ENCODE measurements at places on chromosomes 7 and 10. TPM values are rescaled to one million over a fixed set of nuclear protein-coding genes. Genes with fewer than 3 reads are reported as not detected.
A peak's percentile ranks its signal among the peaks of the same experiment; 100 is the strongest.

Gene PTPRZ1
- total RNA-seq = not detected

DNA sequence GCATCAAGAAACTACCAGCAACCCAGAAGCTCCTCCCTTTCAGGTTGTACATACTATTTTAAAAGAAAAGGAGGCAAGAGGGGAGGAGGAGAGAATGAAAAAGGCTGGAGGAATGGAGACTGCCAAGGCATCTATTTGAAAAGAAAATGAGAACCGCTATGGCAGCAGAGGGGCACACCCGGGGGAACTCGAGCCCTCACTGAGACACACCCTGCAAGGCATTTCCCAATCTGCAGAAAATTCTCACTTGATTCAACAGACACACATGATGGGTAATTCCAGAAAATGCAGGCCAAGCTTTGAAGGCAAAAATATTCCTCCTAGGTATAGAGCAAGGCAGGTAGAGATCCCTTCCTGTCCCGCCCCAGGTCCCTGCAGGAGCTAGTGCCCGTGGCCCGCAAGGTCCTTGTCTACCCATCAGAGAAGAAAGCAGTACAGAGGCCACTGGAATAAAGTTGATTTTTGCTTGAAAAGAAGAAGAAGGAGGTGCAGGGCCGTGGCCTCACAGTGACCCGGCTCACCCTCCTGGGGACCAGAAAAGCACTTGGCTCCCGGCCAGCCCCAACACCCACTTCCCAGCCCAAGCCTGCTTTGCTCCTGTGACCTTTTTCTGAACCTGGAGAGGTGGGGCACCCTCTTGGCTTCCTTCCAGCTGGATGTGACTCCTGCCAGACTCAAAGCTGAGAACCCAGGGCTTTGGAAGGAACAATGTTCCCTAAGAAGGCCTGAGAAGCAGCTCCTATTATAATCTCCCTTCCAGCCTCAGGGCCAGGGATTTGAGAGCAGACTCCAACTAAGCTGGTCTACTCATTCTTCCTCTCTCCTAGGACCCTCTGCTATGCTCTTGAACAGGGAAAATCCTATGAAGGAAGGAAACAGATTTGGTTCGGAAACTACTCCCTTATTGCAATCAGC, 6.2 kb upstream of the PIK3CG start:
- DNase-seq = peak; percentile 24

- DNase-seq = no peak
Measured at GRCh38 chr10:19626156-19626555, 190.1 kb upstream of the PLXDC2 start.

DNA sequence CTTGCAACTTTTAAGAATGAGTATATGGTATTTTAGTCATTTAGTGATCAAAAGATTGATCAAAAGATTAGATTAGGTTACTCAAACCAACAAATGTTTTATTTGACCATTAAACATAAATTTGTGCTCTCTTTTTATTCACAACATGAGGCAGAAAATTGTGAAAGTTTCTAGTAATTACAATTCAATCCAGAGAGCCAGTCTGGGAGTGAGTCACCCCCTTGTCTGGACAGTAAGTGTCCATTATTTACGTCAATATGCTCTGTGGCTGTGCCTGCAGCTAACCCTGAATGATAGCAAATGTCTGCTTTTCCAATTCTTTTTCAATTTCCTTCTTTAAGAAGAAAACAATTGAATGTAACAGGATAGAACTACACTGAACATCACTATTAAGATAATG, 27.9 kb downstream of the GNG11 start:
- DNase-seq = peak; percentile 8

- no peak for DNase-seq
Measured at GRCh38 chr7:522071-522950, 2.7 kb upstream of the PDGFA start.

DNA sequence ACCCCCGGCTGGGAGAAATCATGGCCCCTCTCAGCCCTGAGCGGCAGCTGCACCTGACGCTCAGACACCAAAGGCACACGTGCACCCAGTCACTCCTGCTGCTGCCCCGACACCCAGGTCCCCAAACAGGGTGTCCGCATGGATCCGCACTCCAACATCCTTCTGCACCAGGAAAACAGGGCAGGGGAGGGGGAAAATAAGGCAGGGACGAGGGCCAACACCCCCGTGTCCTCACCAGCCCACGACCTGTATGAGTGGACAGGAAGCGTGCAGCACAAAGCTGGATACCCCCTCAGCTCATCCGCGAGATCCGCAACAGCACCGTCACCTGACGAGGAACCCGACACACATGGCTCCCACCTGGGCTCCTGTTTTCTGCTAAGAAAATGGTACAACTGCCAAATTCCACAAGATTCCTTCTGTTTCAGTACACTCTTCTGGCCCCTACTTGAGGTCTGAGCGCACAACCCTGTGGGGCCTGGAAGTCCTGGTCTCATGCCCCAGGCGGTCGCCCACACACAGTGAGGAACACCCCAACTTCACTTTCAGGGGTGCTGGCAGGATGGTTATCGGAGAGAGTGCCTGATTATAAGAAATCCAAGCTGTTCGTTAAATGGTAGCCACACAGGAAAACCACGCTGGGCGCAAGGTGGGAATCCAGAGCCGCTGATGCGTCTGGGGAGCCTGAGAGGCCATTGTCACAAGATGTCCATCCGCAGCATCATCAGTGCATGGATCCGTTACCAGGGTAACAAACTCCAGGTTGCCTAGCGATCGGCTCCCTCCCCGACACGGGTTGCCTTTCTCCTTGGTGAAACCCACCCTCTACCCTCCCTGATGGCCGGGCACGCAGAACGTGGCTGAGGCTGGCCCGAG, 63.6 kb downstream of the ZRANB1 start:
- no peak for DNase-seq

DNA sequence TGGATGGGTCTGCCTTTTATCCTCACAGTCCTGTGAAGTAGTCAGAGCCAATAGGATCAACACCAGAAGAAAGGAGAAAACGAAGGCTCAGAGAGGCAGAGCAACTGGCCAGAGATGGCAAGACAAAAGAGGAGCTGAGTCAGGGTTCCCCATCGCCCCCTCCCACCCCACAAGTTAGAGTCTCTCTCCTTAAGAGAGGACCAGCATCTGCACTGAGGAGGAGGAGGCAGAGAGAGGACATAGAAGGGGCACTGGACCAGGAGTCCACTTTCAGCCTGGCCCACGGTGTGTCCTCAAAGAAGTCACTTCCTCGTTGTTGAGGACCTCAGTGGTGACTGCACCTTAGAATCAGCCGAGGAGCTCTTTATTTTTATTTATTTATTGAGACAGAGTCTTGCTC, 11.6 kb downstream of the SPOCK2 start:
- DNase-seq = no peak

DNA sequence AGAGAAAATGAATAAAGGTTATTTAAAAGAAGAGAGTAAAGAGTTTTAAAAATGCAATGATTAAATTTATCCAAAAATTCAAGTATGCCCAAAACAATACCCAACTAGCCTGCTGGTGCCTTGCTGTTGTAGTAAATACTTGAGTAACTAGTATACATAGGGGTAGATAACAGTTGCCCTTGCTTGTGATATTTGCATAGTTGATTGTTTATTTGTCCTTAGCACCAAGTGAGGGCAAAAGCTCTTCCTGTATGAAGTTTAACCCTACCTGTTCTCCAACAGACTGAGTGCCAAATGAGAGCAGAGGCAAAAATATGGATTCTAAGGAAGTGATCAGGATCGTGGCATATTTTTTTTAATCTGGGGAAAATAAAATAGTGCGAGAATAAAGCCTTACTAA, 85.0 kb downstream of the PTN start:
- no peak for DNase-seq

GRCh38 chr7:79837915-79838314, 296.7 kb upstream of the GNAI1 start:
- DNase-seq = no peak

DNA sequence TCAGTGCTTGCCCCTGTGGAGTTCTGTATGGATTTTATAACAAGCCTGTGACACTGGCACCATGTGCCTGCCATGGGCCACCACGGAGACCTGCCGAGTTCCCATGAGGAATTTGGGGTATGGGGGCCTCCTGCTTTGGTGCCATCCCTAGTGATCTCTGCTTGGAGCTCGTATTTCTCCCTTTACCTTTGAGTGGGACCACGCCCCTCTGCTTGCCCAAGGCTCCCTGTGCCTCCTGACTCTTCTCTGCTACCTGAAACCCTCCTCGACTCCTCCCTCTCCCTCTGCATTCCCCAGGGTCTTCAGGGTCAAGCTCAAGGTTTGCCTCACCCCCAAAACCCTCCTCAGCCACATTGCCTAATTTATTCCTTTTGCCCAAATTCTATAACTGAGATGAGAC, 225.0 kb downstream of the BUB3 start:
- DNase-seq = no peak

DNA sequence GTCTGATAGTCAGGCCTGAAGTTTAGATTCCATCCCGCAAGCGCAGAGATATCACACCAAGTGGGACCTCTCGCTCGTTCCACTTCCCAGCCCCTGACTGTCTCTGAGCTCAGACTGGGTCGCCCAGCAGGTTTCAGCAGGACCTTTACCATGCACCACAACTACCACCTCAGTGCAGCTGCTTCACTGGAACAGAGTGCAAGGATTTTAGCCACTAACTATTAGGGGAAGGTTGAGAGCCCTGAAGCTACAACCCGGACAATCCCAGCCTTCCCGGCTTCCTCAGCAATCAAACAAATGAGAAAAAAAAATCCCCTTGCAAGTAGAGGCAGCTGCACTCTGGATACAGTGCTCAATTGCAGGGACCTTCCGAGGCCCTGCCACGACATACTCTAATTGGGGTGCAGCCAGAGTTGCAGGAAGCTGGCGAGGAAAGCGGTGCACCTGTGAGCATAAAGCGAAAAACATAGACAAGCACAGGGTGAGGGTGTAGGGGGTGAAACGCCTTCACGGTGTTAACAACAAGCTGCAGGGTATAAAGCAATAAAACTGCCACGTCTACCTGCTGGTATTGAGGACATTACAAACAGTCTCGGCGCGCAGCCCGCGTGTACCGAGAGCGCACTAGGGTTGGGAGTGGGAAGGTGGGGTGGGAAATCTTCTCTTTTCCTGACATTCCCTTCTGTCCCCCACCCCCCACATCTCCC, 2.6 kb upstream of the DLX6 start:
- DNase-seq = no peak

Gene TMEM196
- total RNA-seq = not detected

DNA sequence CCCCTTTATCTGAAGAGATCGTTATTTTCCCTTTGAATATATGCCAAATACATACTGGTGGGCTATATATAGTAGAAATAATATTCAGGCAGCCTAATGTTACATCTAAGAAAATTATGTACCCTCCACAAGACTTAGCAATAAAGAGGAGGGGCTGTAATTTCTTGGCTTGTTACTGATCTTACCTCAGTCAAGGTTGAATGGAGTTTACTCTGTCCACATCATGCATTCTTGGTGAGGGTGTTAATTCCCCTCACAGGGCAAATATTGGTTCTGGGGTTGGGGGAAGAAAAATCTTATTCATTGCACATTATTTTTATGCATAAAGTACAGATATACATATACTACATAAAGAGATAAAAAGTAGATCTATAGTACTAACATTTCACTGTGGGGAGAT, 145.8 kb upstream of the ANK3 start:
- no peak for DNase-seq

Gene JAKMIP3
- total RNA-seq = 0.99 TPM

- DNase-seq = no peak
Measured at GRCh38 chr7:76020031-76020714, 25.8 kb upstream of the TMEM120A start.

- no peak for DNase-seq
Measured at GRCh38 chr10:117734731-117735405, 192.3 kb downstream of the EMX2 start.

DNA sequence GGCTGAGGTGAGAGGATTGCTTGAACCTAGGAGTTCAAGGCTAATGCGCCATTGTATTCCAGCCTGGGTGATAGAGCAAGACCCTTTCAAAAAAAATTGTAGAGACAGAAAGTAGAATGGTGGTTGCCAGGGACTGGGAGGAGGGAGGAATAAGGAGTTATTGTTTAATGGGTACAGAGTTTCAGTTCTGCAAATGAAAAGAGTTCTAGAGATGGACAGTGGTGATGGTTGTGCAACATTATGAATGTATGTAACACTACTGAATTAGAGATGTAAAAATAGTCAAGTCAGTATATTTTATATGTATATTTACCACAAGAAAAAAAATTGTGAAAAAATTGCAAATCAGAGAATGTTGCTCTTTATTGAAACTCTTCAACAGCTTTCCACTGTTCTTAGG, 266.5 kb upstream of the NPY start:
- DNase-seq = no peak

Gene CHST12
- total RNA-seq = 6.2 TPM

Gene TLX1
- total RNA-seq = not detected

- DNase-seq = no peak
Measured at GRCh38 chr10:13706175-13706574, 119.4 kb downstream of the PRPF18 start.

GRCh38 chr7:106486331-106486730, 174.6 kb downstream of the CCDC71L start:
- peak; percentile 6 for DNase-seq

DNA sequence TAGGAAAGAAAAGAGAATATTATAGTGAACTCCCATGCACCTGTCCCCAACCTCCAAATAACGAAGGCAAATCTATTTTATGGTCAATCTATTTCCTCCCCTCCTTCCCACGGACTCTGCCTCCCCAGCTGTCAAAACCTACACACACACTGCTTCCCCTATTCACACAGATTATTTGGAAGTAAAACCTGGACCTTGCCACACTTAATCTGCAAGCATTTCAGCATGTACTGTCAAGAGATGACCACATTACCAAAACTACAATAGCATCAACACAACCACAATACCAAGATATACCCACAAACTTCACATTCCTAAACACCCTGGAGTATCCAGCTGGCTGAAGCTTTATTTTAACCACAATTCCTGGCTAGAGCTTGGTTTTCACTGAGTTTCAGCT, 27.8 kb upstream of the KCNK18 start:
- DNase-seq = no peak

DNA sequence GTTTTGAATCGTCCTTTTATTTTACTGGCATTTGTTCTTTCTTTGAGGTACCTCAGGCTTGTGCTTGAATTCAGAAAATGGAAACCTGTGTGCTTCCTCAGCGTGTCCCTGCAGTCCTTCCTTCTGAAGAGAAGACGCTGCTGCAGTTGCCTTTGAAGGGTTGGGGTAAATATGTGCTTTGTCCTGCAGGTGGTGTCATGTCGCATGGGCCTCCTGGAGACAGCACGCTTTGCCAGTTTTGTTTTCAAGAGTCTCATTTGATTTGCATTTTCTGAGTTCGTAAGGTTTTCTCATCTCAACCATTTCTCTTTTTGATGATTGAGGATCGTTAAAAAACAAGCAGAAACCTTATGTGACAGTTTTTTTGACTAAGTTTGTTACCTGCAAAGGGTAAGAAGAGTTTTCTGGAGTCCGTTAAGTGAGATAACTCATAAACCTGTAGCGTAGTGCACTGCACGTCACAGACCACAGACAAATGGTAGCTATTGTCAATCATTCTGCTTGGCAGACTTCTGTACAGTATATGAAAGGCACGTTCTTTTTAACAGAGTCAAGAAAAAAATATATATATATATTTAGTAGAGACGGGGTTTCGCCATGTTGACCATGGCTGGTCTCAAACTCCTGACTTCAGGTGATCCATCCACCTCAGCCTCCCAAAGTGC, 57.0 kb downstream of the CDC123 start:
- no peak for DNase-seq

Measured in MG63 (cell line).